Fibroblast of skin of left quadriceps (primary cell): ENCODE measurements at places on chromosomes 7 and 10.

- no peak for DNase-seq
These were observed 104.6 kb upstream of the SFMBT2 start for GRCh38 chr10:7515439-7515838.

- DNase-seq, result no peak
These were observed 328.4 kb upstream of the GNAI1 start for GRCh38 chr7:79806161-79806734.

DNA sequence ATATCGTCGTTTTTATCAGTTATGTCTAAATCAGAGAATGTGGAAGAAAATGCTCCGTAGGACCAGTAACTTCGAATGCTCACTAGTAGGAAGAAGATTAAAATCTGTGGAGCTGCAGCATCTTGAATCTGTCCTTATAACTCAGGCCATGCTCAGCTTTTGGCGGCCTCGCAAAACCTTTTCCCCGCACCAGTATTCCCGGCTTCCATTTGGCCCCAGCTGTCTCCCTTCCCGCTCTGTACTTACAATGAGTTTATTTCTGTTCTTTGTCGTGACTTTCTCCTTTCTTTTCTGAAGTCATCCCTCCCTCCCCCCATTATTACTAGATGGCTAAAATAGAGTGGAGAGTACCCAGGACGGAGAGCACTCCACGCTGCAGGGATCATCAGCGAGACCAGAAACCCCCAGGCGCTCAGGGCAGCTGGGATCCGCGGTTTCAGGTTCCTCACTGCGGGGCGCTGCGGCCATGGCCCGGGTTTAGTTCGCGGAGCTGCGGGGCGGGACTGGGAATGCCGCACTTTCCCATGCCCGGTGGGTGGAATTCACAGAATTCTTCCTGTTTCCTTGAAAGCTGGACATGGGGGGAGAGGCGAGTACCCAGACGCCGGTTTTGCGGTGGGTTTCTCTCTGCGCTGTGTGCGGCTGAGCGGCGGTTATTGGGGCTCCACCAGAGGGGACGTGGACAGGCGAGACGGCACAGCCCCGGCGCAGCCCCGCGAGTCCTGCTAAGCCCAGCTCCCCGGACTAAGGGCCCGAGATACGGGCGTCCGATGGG lies 183.5 kb downstream of the POM121L12 start:
- DNase-seq, result no peak

GRCh38 chr10:98367604-98368451 lies 47.2 kb downstream of the PYROXD2 start:
- DNase-seq, result no peak

GRCh38 chr10:71236286-71236685 lies 23.9 kb downstream of the UNC5B start:
- DNase-seq, result peak; percentile 67

DNA sequence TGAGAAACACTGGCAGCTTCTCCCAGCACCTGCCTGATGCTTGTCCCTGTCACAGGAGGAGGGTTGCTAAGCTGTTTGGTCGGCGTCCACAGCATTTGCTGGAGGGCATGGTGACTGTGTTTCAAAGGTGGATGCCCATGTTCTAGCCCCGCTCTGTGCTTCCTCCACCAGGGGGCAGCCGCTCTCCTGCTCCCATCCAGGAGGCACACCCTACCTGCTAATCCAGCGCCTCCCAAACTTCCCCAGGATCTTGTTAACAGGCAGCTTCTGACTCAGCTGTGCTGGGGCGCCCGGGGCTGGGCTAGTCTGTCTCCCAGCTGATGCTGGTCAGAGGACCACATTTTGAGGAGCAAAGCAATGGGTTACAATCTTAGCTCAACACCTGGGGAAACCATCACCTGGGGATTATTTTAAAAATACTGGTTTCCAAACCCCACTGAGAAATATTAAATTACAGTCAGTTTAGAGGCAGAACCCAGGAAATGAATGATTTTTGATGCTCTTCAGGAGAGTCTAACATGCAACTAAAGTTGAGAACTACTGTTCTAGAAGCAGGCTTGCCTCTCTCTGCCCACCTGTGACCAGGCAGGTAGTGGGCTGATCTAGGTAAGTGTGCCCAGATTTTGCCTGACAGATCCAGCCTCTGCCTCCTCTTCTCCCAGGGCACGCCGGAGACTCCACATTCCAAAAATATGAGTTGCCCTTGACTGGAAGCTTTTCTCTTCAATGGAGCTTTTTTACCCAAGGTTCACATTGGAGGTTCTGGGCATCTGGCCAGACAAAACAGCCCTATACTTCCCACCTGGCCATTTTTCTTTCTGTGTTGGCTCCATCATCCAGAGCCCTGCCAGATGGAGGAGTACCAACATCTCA lies 92.7 kb upstream of the GPR26 start:
- no peak for DNase-seq

- DNase-seq, result no peak
These were observed 68.8 kb downstream of the KIAA1217 start for GRCh38 chr10:24277771-24278170.

- peak; percentile 53 for DNase-seq
These were observed 7.9 kb downstream of the PKD1L1 start for GRCh38 chr7:47940088-47941013.

- DNase-seq, result peak; percentile 7
These were observed 134.9 kb downstream of the CAMK1D start for GRCh38 chr10:12484002-12484918.

- no peak for DNase-seq
These were observed 112.7 kb downstream of the RGS10 start for GRCh38 chr10:119429771-119430170.

GRCh38 chr10:122161795-122162194 lies 109.3 kb upstream of the BTBD16 start:
- DNase-seq, result no peak

DNA sequence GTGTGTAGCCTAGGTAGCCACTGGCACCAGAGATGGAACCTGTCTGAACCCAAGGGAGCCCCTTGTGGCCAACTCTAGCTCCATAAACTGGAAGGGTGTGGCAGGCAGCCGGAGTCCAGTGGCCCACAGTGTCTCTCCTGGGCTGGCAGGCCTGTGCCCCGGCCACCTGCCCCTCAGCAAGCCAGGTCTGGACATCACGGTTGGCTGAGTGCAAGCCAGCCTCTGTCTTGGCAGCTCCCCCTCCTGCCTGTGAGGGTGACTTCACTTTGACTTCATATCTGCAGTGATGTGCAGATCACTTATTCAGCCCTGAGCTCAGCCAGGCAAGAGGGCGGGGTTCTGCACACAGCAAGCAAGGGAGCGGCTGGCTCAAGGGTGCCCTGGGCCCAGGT lies 1.3 kb upstream of the RET start:
- DNase-seq, result no peak

GRCh38 chr7:130242198-130243014 lies 24.3 kb upstream of the CPA2 start:
- peak; percentile 10 for DNase-seq

GRCh38 chr7:88669913-88670312 lies 89.6 kb upstream of the ZNF804B start:
- DNase-seq, result no peak

GRCh38 chr7:94452239-94452638 lies 57.4 kb upstream of the CASD1 start:
- no peak for DNase-seq

DNA sequence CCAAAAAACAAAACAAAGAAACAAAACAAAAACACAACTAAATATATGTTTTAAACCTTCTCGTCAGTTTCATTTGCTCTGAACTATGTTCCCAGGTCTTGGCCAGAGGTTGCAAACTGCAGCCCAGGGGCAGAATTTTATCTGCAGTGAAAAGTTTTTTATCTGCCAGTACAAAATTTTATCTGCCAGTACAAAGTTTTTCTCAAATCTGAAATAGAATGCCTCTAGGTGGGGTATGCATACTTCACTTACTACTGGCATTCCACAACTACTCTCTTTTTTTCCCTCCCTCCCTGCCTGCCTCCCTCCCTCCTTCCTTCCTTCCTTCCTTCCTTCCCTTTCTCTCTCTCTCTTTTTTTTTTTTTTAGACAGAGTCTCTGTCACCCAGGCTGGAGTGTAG lies 9.4 kb upstream of the CLDN3 start:
- no peak for DNase-seq

DNA sequence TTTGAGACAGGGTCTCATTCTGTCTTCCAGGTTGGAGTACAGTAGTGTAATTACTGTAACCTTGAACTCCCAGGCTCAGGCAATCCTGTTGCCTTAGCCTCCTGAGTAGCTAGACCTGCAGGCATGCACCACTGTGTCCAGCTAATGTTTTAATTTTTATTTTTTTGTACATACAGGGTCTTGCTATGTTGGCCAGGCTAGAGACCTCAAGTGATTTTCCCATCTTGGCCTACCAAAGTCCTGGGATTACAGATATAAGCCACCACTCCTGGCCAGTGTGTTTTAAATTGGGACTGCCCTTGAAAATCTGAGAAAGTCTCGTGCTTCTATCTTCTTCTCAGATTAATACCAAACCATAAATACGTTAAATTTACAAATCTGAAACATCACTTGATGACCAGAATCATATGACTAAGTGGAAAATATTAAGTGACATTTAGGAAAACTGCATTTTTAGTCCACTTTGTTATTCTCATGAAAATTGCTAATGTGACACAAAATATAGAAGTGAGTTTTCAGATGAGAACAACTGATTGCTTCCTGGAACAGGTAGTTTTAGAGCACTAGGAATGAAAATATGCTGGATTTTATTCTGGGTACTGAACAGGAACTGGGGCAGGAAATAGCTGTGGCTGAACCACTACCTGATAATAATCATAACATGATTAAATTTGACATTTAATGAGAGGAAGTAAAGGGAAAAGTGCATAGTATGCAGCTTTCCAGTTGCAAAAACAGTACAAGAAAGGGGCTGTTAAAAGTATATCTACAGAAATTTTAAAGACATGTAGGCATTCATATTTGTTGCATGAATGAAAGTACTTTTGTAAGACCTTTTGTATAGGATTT lies 4.2 kb downstream of the PHTF2 start:
- DNase-seq, result no peak

DNA sequence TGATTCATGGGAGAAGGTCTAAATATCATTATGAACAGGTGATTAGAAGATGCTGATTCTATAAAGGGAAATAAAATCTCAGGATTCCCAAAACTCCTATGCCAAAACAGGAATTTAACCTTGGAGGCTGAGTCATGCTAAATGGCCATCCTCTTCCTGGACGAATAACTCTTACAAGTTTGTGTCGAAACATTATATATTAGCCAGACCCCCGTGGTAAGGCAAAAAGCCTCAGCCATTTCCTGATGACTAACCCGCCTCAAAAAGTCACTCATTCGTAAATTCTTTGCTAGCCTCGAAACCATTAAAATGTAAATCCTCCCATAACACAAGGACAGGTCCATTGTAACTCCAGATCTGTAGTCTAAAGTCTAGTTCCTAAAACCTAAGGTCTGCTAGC lies 32.0 kb downstream of the CUL2 start:
- DNase-seq, result peak; percentile 89

GRCh38 chr10:17161775-17162174 lies 32.2 kb upstream of the CUBN start:
- DNase-seq, result no peak

- DNase-seq, result no peak
These were observed 19.0 kb downstream of the TES start for GRCh38 chr7:116229366-116229765.

GRCh38 chr10:116629340-116629739 lies 8.6 kb downstream of the PNLIPRP2 start:
- no peak for DNase-seq

GRCh38 chr7:36787933-36788378 lies 63.7 kb upstream of the AOAH start:
- DNase-seq, result no peak

- no peak for DNase-seq
These were observed 16.5 kb upstream of the NT5C3A start for GRCh38 chr7:33079096-33079495.

DNA sequence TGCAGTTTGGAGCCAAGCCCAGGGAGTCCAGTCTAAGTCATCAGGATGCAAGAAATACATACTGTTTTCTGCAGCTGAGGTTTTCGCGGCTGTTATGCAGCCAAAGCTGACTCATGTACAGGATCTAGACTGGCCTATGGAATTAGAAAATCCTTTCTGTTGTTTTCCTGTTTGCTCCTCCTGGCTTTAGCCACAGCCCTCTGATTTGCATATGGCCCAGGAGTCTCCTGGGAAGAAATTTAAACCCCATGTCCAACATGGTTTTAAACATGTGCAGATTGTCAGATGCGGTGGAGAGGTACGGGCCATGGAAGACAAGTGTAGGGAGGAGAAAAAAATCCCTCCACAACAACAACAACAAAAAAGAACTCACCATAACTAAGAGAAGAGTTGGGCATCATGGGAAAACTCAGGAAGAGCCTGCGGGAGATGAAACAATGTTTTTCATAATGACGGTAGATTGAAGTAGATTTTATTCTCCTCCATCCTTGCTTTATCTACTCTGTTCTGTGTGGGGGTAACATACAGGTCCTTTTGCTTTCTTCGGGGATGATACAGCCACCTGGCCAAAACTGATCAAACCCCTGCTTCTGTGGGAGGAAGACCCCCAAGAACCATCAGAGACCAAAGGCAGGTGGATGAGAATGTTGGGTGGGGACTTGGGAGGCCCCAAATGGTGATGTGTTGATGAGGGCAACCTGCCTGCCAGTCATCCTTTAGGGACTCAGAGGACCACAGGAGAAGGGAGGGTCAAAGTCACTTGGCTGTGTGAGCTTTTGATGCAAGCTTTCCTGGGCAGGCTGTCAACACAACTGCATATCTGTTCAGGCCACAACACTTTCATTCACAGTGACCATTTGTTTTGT lies 29.8 kb upstream of the GNA12 start:
- DNase-seq, result peak; percentile 88

- no peak for DNase-seq
These were observed 450.7 kb upstream of the TEX47 start for GRCh38 chr7:89246196-89246595.

DNA sequence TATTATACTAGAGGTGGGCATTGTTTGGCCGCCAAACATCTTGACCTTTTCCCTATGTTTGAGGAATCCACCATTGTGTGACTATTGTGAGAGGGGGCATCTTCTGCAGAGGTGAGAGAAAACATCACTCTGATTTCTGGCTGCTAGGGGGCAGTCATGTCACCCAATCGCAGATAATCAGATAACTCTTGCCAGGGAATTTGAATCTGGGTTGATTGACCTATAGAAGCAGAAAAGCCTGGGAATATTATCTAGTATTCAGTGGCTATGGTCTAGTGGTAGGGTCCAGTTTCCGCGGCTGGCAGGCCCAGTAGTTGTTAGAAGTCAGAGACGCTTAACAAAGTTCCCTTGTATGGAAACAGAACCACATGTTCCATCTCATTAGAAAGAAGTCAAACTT lies 808.5 kb downstream of the PHTF2 start:
- DNase-seq, result no peak

DNA sequence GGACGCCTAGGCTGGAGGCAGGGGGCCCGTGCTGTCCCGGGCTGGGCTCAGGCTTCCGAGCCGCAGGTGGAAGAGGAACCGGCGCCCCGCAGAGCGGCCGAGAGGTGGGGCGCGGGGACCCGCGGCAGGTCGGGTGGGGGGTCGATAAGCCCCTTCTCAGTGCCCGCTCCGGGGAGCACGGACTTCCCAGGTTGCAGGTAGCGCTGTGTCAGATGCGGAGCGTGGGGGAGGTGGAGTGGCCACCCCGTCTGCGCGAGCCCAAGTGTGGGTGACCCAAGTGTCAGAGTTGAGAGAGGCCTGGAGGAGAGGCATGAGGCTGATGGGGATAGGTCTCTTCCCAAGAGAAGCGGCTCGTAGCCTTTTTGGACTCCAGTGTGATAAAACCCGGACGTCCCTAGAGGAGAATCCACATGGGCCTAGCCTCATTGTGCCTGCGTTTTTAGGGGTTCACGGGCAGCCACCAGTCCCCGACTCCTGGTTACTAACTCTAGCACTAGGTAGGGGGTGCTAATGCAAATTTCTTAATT lies 580 bp downstream of the EEPD1 start:
- no peak for DNase-seq

- no peak for DNase-seq
These were observed 184.4 kb downstream of the PTPRN2 start for GRCh38 chr7:158403013-158403821.
